ENCODE measurements at places on chromosomes 2 and 18. TPM values are rescaled to one million over a fixed set of nuclear protein-coding genes. Genes with fewer than 3 reads are reported as not detected.

Gene PLCD4
- total RNA-seq: 0.25 TPM

- no peak for DNase-seq
These were observed 217.2 kb downstream of the DOK6 start for GRCh38 chr18:69617888-69618287.

GRCh38 chr18:75489493-75490190, 62.1 kb upstream of the SMIM21 start:
- DNase-seq: no peak

Gene G6PC2
- total RNA-seq: not detected

Gene FEV
- not detected for total RNA-seq

DNA sequence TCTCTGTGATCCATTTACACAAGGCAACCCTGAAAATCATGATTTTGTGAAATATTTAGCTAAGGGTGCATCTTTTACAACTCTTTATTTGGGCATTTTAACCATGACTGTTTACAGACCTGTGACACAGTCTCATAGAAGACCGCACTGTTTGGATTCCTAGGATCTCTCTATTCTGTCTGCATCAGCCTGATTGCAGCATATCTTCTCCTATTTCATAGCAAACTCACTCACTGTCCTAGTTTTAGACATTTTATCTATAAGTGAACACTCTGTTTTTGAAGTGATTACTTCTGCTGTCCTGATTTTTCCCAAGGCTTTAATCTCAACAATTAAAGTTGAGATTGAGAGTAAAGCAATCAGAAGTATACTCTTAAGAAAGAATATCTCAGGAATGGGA, 56.2 kb downstream of the CAVIN2 start:
- DNase-seq: no peak

DNA sequence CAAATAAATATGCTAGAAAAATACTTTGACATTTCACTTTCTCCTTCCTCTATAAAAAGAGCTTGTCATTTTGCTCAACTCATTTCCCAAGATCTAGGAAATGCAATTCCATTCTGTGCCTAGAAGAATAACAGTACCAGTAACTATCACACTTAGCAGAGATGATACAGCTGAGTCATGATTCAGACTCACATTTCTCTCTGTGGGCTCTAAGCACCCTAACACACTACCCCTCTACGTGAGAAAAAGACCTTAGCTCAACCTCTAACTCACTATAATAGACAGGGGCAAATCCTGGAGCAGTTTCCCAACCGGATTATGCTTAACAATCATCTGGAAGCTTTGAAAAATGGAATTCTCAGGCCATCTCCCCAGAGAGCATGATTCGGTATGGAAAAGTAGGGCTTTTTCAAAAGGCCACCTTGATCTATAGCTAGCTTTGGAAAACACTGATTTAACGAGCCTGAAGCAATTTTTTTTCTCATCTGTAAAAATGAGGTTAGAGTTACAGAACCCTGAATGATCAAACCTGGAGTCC, 1312.3 kb upstream of the PIK3C3 start:
- no peak for DNase-seq

- no peak for DNase-seq
These were observed 29.1 kb downstream of the SLC4A5 start for GRCh38 chr2:74314107-74314506.

DNA sequence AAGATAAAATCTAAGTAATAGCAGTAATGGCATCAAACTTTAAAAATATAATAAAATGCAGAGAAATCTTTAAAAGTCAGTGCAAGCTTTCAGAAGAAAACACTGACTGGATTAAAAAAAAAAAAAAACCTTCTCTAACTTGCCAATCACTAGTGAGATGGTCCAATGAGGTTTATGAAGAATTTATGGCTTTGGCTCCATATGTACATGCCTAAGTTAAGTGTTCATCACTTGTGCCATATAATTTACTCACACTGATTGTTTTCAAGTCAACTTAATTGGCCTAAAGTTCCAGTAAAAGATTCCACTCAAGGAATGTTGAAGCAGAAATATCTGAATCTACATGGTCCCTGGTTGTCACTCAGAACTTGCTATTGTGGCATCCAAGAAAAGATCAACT, 40.7 kb upstream of the RAB27B start:
- DNase-seq: no peak

Gene CNOT11
- total RNA-seq: 46.8 TPM

Gene ELOA2
- not detected for total RNA-seq

Gene LCT
- total RNA-seq: not detected

Gene OTX1
- not detected for total RNA-seq

Gene CHPF
- total RNA-seq: 6.5 TPM

- no peak for DNase-seq
These were observed 62.6 kb upstream of the ALPP start for GRCh38 chr2:232315923-232316299.

- no peak for DNase-seq
These were observed 543.4 kb downstream of the IRS1 start for GRCh38 chr2:226256237-226256636.

All from CD4-positive, alpha-beta T cell (primary cell).